ENCODE measurements at places on chromosomes 6 and 20.
A peak's percentile ranks its signal among the peaks of the same experiment; 100 is the strongest.

- no peak for DNase-seq
These were observed 199.4 kb downstream of the TBC1D32 start for GRCh38 chr6:121134922-121135321.

- DNase-seq = peak; percentile 47
These were observed 154.1 kb upstream of the MMS22L start for GRCh38 chr6:97437087-97437486.

DNA sequence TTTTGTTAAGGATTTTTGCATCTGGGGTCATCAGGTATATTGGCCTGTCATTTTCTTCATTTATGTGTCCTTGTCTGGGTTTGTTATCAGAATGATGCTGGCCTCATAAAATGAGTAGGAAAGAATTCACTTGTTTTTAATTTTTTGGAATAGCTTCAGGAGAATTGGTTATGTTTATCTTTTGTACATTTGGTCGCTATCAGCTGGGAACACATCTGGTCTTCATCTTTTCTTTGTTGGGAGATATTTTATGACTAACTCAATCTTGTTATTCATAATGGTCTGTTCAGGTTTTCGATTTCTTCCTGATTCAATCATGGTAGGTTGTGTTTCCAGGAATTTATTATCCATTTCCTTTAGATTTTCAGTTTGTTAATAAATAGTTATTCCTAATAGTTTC, 207.5 kb upstream of the ASCC3 start:
- no peak for DNase-seq

DNA sequence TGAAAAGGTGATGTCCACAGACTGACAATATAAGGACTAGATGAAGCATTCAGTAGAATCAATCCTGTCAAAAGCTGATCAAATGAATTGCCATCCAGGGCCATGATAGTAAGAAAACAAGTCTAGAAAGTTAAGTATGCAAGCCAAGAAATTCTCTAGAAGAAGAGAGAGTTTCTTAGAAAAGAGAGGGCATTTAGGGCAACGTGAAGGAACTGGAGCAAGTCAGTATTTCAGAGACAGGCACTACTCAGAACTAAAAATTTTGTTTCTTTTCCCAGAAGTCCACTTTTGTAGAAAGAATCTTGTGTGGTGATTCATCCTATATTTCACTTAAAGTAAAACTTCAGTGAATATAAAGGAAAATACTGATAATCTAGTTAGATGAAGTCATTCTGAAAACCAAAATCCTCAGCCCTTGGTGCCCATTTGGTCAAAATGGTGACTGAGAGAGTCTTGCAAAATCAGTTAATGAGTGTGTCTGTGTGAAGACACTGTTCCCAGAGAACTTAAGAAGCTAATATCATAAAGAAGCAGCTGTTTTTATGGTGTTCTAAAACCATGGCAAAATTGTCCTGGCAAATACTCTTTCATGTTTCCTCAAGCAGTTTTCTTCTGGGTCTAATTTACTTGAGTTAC, 82.2 kb downstream of the COL19A1 start:
- DNase-seq = no peak

GRCh38 chr6:3822747-3823445, 26.3 kb upstream of the FAM50B start:
- peak; percentile 39 for DNase-seq

DNA sequence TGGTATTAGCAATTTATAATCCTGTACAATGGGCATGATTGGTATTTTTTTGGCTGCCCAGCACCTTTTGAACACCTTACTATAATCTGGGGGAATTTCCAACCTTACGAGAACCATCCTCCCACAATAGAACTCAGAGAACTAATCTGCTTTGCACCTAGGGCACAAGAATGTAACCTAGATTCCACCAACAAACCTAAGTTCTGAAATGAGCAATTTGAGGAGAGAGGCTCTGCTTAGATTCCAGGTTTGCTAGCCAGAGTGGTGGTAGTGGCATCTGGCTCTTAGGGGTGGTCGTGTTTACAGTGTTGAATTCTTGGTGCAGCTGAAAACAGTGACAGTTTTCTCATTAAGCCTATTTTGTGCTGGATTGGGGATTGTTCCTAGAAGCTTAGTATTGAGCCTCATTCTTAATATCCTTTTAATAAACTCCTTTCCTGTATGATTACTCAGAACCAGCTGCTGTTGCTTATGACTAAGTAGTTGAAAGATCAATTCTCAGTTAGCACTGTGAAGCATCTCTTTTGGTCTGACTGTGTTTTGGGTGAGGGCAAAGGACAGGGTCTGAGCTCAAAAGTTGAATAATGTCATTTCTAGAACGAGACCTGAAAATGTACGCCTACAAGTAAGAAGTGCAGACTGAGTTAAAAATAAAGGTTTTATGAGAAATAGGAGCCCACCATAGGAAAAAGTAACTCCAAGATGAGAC, 385.6 kb downstream of the CDKAL1 start:
- no peak for DNase-seq

DNA sequence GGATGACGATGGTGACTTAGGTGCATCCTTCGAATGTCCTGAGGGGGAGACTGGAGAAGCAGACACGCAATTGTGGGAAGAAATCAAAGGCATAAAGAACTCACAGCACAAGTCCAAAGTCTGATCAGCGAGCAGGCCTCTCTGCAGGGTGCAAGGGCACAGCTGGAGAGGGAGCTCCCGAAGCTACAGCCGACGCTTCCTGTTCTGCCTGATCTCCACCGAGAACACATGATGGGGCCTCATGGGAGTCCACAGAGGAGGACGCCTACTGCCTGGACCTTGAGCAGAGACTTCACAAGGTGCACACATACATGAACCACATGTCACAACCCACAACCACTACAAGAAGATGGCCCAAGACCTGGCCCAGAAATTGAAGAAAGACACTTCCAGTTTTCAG, 51.4 kb downstream of the RIN2 start:
- DNase-seq = no peak

DNA sequence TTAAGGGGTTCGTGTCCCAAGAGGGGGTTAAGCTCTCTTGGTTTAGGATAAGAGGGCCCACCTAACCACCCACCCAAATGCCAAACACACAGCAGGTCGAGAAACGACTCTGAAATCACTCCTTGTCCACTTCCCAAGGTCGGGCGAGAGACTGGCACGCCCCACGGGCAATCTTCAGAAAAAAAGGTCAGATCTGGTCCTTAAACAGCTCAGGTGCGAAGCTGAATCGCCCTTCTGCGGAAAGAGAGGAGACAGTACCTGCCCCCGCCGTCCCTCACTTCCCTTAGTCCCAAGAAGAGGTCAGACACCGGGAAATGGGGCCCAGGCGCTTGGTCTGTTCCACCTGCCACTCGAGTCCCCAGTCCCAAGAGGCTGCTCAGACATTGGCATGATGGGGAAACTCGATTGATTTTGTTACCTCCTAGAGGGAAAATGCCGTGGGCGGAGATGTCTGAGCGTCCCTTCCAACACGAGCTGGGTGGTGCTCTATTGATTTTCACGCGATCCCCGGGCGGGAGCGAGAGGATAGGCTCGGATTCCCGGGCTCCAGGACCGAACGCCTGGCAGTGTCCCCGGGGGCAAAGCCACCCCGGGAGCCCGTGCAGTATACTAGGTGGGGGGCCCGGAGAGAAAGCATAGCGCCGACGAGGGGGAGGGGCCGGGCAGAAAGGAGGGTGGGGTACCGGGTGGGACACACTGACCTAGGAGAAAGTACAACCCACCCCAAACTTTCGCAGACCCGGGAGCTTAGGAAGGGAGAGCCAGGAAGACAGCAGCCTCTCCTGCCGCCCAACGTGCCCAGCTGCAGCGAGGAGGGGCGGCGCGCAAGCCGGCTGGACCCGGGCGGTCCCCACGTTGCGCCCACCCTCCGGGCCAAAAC, 1.1 kb upstream of the SAMD5 start:
- no peak for DNase-seq

DNA sequence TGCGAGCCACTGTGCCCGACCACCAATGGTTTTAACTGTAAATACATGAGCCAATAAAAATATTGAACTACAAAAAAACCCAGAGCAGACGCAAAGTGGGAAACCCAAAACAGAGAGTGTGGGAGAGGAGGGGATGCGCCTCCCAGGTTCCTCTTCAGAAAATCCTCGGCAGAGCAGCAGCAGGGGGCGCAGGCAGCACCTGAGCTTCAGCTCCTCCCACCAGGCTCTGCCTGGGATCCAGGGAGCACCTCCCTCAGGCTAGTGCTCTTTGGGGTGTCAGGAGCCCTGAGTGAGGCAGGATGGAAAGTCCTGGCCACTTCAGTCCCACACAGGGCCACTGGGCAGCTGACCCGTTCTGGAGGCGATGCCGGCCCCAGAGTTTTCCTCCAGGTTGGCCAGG, 536.9 kb upstream of the CDH4 start:
- DNase-seq = no peak

DNA sequence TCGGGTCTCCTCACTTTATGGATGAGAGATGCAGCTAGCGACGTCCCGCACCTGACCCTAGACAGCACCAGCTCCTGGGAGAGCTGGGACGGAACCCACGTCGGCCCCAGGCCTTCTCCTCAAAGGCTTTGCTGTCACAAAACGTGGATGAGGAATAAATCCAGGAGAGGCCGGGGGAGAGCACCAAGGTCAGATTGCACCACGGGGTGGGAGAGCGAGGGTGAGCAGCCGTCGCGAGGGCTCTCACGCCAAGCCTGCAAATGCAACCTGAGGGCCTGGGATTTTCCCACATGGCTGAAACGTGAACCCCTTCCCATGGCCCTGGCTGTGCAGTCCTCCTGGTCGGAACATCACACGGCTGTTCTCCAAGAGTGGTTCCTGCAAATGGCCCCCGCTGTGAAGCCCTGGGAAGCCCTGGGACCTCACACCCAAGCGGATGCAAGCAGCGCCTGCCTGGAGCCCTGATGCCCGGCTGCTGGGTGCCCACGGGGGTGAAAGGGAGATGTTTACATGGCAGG, 45.3 kb downstream of the DLL1 start:
- DNase-seq = no peak

- peak; percentile 84 for DNase-seq
These were observed 48.0 kb downstream of the TMEM170B start for GRCh38 chr6:11585426-11586016.

DNA sequence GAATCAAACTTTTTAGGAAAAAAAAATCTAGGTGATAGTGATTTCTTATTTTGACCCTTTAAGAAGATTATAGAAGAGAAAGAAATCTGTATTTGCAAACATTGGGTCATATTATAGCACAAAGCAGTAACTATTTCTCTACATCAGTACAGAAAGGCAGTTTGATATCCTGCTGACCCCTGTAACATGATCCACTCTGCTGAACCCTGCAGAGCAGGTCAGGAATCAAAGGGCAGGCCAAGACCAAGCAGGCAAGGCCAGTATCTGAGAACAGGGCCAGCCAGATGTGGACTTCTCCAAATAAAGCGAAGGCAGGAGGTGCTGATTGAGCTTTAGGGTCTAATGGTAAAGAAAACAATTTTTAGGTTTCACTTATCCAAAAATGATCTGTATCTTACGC, 239.4 kb downstream of the PTPRK start:
- DNase-seq = no peak

- DNase-seq = no peak
These were observed 32.8 kb downstream of the FAM8A1 start for GRCh38 chr6:17632934-17633333.

DNA sequence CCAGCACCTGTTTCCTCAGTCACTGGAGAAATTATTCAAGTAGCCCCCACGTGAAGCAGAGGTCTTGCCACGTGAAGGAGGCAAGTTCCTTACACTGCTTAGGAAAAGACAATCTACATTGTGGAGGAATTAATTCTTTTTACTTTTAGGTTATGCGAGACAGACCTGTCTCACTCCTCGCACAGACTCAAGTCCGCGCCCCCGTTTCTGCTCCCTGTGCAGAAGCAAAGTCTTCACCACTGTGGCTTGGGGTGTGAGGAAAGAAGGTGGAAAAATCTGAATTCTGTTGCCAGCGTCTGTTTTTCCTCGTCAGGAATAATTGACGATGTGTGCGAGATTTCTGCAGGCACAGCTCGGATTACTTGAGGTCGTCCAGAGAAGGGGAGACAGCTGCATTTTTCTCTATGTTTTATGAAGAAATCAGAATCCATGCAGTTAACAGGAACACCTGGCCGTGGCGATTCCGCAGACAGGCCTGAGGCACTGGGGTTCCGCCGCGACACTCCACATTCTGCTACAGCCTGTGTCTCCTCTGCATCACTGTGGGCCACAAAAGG, 185.1 kb downstream of the SMOC2 start:
- no peak for DNase-seq

DNA sequence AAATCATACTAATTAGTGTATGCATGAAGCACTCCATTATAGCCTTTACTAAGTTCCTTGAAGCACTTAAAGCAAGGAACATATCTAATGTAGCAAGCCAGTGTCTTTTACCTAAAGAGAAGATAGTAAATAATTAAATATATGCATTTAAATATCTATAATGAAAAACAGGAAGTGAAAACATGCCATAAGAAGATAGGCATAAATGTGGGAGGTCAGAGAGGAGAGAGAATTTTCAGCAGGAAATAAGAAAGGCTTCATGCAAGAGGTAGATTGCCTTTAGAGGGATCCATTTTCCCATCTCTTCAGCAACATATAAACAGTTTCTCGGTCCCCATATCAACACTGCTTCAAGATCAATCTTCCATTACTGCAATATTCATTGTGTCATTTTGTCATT, 599.8 kb downstream of the FRK start:
- DNase-seq = no peak

GRCh38 chr6:50187351-50187921, 137.7 kb upstream of the DEFB112 start:
- no peak for DNase-seq

DNA sequence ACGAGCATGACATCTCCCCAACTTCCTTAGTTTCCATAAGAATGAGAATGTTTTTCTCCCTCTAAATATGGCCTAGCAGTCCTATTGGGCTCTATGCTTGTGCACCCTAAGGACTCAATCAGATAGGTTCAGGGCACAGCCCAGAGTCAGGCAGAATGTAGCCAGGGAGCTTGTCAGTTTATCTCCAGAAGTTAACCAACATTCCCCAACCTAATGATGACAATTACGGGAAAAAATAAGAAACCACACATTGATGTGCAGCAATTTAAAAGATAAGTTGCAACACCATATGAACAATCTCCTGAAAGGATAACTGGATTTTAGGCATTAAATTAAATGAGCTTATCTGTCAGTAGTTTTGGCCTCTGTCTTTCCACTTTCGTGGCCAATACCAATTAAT, 71.1 kb downstream of the HDDC2 start:
- DNase-seq = no peak

- peak; percentile 83 for DNase-seq
These were observed 2.1 kb downstream of the UBE2J1 start for GRCh38 chr6:89350281-89350966.

DNA sequence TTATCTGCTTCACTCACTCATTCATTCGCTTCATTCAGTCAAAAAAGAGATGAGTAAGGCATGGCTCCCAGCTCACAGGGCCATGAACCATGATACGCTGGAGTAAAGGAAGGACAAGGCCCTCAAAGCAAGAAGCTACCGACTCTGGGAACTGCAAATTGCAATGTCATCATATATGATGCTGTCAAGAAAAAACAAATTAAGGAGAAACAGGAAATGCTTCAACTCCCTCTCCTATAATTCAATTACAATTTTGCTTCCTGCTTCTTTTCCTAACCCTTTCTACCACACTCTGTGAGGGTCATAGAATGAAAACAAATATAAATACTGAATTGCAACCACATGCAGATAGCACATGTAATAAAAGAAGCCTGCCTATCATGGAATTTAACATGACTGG, 725.7 kb upstream of the FLRT3 start:
- peak; percentile 3 for DNase-seq

GRCh38 chr6:25630508-25631278, 21.3 kb upstream of the SCGN start:
- no peak for DNase-seq

Measured in fibroblast of pulmonary artery (primary cell).